ENCODE measurements at places on chromosomes 7 and 10.

GRCh38 chr7:3067193-3067592 is 23.5 kb upstream of the CARD11 start:
- DNase-seq, result no peak

DNA sequence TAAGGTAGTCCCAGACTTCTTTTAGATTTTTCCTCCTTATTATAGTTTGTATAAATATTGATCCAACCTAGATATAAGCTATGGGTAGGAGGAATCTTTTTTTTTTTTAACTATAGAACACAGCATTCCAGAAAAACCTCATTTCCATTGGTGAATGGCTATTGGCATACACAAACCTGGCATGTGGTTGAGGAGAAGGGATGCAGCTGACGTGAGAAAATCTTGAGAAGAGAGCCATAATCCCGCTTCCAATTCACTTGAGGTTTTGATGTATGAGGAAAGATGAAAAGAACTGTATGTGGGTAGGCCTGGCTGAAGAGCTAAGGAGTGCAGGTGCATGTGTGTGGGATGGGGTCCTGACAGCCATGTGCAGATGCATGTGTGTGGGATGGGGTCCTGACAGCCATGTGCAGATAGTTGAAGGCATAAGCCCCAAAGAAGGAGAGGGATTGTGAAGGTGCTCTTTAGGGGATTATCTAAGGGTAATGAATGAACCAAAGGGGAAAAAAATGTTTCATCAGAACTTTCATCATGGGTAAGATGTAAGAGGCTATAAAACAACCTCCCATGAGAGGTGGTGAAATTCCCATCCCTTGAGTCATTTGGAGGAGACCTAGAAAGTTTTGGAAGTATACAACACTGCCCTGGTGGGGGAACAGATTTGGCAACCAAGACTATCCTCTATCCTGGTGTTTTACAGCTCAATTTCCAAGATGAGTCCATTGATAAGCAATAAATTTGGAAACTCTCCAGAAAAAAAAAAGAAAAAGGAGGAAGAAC is 3.8 kb upstream of the PKD2L1 start:
- DNase-seq, result no peak

DNA sequence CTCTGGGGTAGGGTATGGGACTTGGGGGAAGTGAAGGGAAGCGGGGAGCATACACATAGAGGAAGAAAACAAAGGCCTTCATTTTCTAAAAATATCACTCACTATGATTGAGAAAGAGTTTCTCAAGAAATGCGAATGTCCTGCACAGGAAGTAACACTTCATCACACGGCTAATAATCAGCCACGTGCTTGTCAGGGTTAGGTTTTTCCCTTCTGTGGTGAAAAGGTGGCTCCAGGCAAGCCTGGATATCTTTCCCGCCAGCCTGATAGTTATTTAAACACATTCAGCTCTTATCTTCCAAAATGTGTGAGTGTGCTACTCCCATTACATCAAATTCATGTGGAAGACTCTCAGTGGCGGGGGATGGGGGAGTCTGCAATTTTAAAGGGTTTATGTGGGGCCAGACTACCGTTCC is 166.4 kb upstream of the ADO start:
- no peak for DNase-seq

- no peak for DNase-seq
Observed at GRCh38 chr7:22201186-22201880, 155.6 kb downstream of the RAPGEF5 start.

DNA sequence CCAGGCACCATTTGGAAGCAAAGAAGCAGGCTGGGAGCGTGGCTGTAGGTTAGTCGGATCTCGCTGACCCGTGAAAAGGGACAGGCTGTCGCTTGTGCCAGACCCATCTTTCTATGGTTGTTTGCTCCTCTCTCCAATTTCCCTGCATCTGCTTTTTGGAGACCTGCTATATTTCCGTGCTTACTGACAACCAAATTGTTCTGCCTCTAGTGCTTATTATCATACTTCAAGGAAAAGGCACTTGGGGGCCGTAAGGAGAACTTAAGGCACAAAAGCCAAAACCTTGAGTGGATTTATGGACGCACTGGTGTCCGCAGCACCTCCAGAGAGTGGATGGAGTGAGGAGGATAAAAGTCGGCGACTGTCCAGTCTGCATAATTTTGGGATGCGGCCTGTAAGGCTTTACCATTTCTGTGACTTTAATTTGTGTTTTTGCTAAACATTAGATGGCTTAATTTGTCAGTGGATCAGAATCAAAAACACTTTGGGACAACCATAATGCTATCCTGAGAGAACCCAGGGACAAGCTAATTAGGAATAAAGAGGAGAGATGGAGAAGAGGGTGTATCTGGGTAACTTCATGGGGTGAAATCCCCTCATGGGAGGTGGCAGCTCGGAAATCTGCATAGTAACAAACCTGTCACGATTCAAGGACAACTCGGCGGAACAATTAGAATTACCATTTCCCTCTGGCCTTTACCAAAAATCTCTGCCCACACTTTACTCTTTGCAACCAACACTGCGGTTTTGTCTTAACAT is 206.7 kb downstream of the HDAC9 start:
- no peak for DNase-seq

- no peak for DNase-seq
Observed at GRCh38 chr7:111678986-111679385, 116.7 kb upstream of the IMMP2L start.

DNA sequence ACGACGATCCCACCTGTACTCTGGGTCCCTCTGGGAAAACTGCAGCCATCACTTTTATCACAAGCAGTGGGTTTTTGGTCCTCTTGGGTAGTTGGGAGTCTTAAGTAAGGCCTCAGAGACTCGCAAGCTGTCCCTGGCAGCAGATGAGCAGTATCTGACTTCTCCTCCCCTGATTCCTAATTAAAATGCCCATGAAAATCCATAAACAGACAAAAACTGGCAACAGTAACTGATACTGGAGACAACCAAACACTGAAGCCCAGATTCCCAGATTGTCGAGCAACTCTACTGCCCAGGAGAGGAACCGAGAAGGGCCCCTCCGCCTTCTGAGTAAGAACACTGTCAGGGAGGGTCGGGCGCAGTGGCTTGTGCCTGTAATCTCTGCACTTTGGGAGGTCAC is 333.8 kb downstream of the CALN1 start:
- DNase-seq, result no peak

GRCh38 chr7:111459757-111460280 is 102.5 kb downstream of the IMMP2L start:
- DNase-seq, result no peak

GRCh38 chr7:134875867-134876266 is 96.4 kb downstream of the CALD1 start:
- no peak for DNase-seq

- DNase-seq, result no peak
Observed at GRCh38 chr10:17590969-17591645, 26.1 kb downstream of the HACD1 start.

- DNase-seq, result no peak
Observed at GRCh38 chr7:28068811-28069216, 111.8 kb downstream of the JAZF1 start.

GRCh38 chr7:44769376-44769775 is 20.7 kb downstream of the ZMIZ2 start:
- DNase-seq, result no peak

- DNase-seq, result no peak
Observed at GRCh38 chr10:132804785-132805426, 19.0 kb upstream of the NKX6-2 start.

- DNase-seq, result no peak
Observed at GRCh38 chr10:34768261-34768971, 46.7 kb downstream of the PARD3 start.

DNA sequence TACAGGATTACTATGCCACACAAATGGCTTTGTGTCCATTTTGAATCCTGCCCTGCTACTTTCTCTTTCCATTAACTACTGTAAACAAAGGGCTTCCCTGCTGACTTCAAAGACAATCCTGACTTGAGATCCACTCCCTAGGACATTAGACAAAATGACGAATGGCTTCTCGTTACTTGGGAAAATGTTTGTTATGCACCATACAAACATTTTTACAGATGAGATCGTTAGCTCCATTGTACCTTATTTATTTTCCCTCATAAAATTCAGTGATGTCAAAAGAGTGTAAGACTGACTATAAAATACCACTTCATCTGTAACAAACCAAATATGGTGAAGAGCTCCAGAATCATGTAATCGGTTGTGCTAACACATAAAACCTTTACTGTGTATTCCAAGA is 121.8 kb downstream of the CD36 start:
- DNase-seq, result no peak

DNA sequence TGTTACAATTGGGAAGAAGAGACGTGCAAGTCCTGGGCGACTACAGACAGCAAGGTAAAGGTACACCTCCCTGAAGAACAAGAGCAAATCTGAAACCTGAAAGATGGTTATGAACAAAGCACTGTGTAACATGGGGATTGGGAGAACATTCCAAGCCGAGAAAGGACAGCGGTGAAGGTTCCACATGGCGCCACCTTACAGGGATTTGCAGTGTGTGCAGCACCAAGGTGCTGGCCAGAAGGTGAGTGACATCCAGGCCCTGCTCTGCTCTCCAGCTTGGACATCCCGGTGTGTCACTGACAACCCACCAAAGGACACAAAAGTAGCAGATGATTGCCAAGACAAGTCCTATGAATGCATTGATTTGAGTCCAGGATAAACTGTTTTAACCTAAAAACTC is 88.2 kb upstream of the MKX start:
- DNase-seq, result no peak

DNA sequence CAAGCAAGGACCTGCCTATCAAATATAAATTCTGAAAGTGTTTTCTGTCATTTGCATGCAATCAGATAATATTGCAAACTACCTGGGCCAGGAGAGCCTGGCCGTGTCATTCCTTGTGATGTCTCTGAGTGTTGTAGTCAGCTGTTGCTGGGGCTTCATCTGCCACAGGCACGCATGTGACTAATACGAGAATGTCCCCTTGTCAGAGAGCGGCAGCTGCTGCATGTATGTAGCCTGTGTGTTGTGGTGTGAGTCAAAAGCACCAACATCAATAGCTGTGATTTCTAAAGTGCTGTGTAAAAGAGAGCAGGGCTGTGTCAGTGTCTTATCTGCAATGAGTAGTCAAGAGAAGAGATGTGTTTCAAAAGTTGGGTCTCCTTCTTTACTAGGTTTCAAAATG is 155.4 kb downstream of the POU6F2 start:
- no peak for DNase-seq

- DNase-seq, result no peak
Observed at GRCh38 chr7:136891850-136892249, 23.4 kb downstream of the CHRM2 start.

DNA sequence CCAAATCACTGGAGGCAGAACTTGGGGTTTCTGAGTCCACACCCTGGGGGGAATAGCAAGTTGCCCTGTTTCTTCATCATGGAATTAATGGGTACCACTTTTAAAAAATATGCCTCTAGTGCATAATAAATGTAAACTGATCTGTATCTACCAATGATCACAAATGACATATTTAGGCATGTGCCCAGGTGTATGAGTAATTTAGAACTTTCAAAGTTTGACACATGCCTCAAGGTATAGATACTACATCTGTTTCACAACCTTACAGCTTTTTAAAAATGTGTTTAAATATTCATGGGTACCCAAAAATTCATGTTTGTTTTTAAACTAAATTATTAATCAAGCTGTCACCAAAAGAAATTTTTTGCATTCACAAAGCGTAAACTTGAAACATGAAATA is 226.0 kb downstream of the KIAA1217 start:
- DNase-seq, result no peak

GRCh38 chr10:89566095-89566950 is 30.9 kb upstream of the SLC16A12 start:
- no peak for DNase-seq

- no peak for DNase-seq
Observed at GRCh38 chr10:132959559-132959961, 17.2 kb upstream of the CFAP46 start.

DNA sequence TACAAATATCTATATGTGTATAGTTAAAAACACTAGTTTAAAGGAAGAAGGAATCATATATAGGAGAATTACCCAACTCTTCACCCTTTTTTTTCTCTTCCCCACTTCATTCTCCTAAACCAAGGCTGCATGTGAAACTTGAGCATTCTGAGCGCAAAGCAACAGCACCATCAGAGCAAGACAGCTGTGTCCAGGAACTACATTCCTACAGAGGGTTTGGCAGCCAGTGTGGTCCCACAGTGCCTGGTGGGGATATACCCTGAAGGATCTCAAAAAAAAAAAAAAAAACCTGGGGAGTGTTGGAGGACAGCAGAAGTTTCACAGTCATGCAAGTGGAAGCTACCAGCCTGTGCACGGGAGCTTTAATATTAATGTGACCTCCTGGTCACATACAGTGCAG is 310.4 kb downstream of the CTNNA3 start:
- DNase-seq, result no peak

DNA sequence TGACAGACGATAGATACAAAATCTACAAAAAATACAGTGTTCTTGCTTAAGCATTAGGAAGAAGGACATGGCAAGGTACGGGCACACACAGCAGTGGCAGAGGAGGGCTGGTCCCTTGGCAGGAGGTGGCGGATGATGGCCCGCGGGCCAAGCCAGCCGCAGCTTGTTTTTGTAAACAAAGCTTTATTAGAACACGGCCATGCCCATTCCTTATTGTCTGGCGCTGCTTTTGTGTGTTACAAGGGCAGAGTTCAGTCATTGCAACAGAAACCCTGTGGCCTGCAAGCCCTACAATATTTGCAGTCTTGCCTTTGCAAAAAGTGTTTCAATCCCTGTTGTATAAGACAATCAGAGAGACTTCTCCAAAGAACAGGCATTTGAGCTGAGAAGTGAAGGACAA is 30.7 kb downstream of the FGFR2 start:
- no peak for DNase-seq

- DNase-seq, result no peak
Observed at GRCh38 chr7:110637252-110637651, 453.7 kb upstream of the LRRN3 start.
